ENCODE measurements at places on chromosomes 11 and 22.

- no peak for DNase-seq
Observed at GRCh38 chr11:71426413-71426812, 21.8 kb downstream of the DHCR7 start.

GRCh38 chr22:42331014-42331413, 60.6 kb upstream of the TCF20 start:
- no peak for DNase-seq

- DNase-seq: peak; percentile 72
Observed at GRCh38 chr11:842370-843002, at the start of the genes POLR2L and TSPAN4. TSS of gene POLR2L (minus strand) at chr11:842529. CDS start at chr11:842508, 21 bp downstream. TSS of gene TSPAN4 (plus strand) at chr11:842852. CDS start at chr11:850305, 7,453 bp downstream.

DNA sequence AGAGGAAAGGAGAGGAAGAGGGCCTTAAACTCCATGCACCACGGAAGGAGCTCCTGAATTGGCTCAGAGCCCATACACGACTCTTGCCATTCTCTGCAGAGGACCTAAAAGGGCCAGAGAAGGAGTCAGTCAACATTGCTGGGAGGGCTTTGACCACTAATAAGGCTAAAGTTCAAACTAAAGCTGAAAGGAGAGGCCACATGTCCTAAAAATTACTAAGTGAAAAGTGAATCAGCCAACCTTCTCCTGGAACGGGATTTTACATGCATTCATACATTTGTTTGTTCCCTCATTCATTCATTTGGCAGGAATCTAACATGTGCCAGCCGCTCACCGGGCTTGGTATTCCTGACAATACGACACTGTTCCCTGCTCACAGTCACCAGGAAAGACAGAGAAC, 10.5 kb downstream of the CLMP start:
- no peak for DNase-seq

All from MV-4-11 (cell line).